ENCODE measurements at places on chromosomes 7 and 10.

DNA sequence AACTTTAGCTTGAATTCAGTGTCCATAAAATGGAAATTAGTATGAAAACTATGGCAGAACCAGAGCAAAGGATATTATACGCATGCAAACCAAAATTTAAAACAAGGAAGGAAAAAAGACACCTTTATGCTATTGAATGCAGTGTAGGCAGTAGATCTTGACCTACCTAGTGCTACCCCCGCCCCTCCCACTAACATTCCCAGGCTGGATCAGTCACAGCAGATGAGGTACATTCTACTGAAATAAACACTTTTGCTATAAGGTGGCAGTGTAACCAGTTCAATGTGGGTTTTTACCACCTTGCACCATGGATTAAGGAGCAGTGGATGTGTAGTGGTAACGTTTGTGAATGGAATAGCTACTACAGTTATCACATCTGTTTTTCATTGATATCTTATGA, 27.9 kb downstream of the SRI start:
- DNase-seq: no peak

DNA sequence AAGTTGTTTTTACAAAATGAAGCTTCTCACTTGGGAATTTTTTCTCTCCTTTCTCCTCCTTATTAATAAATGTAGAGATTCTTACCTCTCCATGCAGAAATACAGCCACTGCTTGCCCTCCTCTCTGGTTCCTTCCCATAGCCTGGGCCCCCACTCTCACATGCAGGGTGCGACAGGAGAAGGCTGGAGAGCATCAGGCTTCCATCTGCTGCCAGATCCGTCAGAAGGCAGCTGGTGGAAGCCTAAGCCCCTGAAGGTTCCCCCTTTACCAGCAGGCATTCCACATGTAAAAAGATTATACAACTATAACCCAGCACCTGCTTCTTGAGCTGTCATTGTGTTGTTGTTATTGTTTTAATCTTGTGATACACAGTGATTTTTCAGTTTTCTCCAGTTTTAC, 314.2 kb downstream of the LHFPL3 start:
- no peak for DNase-seq

- no peak for DNase-seq
These were observed 52.0 kb downstream of the P4HA1 start for GRCh38 chr10:73044378-73045285.

GRCh38 chr7:141402277-141402996, 148.8 kb upstream of the AGK start:
- DNase-seq: no peak

GRCh38 chr10:101080933-101081931, 19.4 kb downstream of the KAZALD1 start:
- DNase-seq: no peak

DNA sequence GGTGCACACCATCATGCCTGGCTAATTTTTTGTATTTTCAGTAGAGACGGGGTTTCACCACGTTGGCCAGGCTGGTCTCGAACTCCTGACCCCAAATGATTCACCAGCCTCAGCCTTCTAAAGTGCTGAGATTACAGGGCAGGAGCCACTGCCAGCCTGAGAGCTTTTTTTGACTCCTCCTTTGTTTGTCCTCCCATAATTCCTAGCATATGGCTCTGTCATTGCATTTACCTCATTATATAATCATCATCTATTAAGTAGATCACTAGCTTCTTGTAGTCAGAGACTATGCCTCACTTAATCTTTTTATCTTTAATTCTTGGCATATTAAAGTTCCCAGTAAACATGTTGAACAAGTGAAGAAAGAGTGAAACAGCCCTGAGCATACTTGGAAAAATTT, 82.1 kb downstream of the CPEB3 start:
- no peak for DNase-seq

- no peak for DNase-seq
These were observed 149.5 kb upstream of the PHF14 start for GRCh38 chr7:10824154-10824553.

DNA sequence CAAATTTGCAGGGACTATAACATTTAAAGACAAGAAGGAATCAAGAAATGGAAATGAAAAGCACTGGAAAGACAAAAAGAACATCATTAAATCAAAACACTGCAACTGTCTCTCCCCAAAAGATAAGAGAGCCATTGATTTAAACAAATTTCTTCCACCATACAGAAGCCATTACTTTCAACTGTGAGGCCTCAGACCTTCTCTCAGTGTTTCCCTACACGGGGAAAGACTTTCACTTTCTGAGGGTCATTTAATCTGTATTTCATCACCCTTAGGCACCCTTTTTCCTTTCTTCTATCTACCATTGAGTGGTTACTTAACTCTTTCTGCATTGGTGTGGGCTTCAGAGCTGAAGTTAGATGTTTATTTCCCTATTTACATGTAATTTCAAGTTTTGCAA, 47.5 kb downstream of the CCDC172 start:
- DNase-seq: no peak

- DNase-seq: no peak
These were observed 661.5 kb downstream of the MAGI2 start for GRCh38 chr7:78792006-78792405.

DNA sequence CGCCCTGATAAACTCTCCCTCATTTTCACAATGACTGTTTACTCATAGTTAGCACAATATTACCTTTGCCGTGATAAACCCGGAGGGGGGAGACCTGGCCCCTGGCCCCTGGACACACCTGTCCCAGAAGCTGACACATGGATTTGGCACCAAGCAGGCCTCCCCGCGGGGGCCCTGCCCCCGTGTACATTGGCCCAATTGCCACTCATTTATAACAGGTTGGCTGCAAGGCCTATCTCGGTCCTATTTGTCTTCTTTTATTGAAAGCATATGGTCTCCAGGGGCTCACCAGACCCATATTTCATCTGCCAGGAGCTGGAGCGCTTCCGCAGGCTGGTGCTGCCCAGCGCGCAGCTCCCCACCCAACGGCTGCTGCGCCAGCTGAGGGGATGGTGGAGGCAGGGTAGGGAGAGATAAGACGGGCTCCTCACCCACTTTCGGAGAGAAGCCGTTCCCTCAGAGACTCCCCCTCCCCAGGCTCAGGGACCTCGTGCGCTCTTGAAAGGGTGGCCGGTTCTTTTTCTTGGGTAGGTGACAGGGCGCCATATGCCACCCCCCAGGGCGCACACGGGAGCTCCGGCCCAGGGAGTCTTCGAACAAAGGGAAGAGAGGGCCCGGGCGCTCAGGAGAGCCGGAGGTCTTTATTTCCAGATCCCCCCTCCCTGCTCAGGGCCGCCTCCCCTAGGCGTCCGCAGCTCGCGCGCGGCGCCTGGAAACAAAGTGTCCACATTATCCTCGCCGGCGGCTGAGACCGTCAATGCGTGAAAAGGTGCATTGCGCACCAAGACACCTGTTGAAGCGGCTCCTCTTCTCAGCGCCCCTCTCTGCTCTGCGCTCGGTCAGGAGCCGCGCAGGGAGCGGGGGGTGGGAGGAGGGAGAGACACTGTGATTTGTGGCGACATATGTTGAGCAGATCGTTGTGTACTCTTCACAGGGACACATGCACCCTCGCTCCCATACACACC, 4.3 kb upstream of the NEUROG3 start:
- DNase-seq: no peak

GRCh38 chr10:3760083-3760482, 24.9 kb downstream of the KLF6 start:
- no peak for DNase-seq

- DNase-seq: no peak
These were observed 66.5 kb upstream of the EN2 start for GRCh38 chr7:155391414-155391813.

GRCh38 chr7:17913250-17913649, 27.0 kb downstream of the SNX13 start:
- no peak for DNase-seq

DNA sequence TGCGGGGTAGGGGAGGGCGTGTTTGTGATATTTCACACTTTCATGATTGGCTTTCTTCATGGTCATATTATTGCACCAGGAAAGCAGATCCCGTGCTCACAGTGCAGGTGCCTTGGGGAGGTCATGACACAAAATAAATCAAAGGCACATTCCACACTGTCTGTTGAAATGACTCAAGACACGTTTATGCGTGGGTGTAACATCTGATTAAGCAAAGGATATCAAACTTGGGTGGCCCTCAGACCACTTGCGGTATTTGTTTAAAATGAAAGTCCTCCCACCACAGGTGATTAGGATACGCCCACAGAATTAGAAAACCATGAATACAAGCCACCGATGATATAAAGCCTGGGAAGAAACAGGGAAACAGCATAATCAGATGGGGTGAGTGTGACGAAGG, 51.1 kb downstream of the SVIL start:
- no peak for DNase-seq

GRCh38 chr10:89309156-89310055, 7.6 kb downstream of the IFIT2 start:
- DNase-seq: no peak

DNA sequence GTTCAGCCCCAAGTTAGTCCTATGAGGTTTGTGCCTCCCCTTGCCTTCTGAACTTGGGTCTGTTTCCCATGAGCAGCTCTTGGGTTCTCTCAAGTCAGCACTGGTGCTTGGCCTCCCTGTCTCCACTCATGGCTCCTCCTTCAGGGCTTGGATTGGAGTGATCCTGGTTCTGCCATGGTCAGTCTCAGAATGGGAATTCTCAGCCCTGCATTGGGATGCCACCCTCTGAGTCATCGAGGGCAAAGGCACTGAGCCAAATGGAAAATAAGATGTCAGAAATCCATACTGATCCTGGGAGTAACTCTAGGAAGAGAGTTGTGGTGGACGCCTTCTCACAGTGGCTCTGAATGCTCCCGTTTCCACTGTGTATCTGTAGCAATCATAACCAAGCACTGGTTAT, 233.4 kb upstream of the HABP2 start:
- DNase-seq: no peak

DNA sequence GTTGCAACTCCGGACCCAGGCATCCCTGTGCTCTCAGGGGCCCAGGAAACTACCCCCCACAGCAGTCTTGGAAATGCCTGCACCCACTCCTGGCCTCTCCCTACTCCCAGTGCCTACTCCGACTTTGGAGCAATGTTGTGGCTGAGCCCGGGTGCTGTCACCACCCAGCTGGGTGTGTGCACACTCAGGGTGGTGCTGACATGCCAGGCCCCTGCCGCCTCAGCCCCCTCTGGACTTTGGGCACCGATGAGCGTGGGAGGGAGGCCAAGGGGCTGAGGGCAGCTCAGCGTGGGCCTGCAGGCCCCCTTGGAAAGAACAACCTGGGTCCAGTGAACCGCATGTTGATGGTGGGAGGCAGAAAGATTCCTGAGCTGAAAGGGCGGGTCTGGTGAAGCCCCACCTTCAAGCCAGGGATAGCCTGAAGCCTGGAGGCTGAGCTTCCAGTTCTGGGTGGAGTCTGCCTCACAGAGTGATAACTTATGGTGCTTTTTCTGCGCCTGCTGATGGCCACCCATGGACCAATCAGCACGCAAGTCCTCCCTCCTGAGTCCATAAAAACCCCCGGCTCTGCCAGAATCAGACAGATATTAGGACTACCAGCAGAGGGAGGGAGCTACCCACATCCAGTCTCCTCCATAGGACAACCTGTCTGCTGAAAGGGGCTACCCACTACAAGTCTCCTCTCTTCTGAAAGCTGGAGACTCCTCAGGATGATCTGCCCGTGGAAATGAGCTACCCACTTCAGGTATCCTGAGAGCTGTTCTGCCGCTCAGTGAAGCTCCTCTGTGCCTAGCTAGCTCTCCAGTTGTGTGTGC, 380.4 kb upstream of the SORCS1 start:
- DNase-seq: no peak

DNA sequence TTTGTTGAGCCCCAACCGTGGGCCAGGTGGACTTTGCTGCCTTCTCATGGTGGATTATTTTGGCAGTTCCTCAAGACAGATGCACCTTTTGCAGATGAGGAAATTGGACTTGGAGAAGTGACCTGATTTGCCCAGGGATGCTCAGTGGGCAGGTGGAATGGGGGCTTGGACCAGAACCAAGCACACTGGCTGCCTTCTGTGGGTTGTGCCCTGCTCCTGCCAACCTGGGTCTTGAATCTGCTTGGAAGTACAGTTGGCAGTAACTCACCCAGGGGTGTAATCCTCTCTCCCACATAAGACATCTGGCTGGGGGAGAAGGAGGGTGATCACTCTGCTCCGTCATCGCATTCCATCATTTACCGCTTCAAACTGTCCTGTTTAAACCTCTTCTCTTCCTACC, 110.5 kb upstream of the GPR26 start:
- DNase-seq: peak; percentile 16

- DNase-seq: no peak
These were observed 124.3 kb upstream of the KLF6 start for GRCh38 chr10:3909339-3909738.

DNA sequence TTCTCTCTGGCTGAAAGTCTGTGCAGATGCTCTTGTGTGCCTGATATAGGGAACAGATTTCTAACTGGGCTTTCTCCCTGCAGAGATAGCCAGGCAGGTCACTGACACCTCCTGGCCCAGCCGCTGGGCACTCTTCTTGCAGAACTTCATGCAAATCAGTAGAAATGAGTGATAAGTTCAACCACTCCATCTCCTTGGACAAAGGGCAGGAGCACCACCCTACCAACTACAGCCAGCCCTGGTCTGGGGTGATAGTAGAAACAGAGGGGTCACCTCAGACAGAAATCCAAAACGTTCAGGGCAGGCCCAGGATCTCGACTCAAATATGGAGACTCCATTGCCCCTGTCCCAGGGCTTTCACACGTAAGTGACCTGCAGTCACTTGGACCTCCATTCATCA, 917.8 kb upstream of the ZNF722 start:
- no peak for DNase-seq

DNA sequence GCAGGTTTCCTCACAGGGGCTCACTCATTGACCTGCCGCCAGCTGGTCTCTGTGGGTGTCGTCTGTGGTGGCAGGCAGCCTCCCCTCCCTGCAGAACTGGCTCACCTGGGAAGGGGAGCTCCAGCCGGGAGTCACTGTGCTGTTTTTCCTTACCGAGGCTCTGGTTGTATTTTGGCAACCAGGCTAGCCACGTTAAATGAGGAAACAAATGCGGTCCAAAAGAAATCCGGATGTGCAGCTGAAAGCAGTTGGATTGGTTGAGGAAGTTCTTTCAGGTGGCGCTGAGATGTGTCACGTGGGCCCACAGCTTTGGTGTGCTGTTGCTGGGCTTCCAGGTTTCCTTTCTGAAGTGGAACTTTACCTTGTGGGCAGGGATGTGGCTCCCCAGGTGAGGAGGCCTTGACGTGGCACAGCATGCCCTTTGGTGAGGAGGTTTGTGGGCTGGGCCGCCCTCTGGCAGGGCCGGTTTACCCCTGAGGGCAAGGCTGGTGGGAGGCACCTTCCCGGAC, 14.2 kb downstream of the MTURN start:
- DNase-seq: no peak

GRCh38 chr7:10803720-10804119, 170.0 kb upstream of the PHF14 start:
- no peak for DNase-seq

GRCh38 chr7:72196176-72196575, 216.0 kb downstream of the CALN1 start:
- no peak for DNase-seq

GRCh38 chr7:27901028-27901760, 161.2 kb downstream of the TAX1BP1 start:
- DNase-seq: no peak

DNA sequence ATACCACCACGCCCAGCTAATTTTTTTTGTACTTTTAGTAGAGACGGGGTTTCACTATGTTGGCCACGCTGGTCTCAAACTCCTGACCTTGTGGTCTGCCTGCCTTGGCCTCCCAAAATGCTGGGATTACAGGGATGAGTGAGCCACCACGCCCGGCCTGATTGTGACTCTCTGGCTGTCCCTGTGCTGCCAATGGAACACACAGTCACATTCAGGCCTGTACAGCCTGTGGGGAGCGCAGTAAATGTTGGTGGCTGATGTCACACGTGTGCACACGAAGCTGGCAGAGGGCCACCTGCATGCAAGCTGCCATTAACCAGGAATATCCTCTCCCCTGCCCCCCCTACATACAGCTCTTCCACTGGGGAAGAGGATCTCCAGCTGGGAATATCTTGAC, 22.1 kb downstream of the POLL start:
- DNase-seq: no peak

Measured in liver (tissue), 10 donors.